ENCODE measurements at places on chromosomes 5 and 9.

DNA sequence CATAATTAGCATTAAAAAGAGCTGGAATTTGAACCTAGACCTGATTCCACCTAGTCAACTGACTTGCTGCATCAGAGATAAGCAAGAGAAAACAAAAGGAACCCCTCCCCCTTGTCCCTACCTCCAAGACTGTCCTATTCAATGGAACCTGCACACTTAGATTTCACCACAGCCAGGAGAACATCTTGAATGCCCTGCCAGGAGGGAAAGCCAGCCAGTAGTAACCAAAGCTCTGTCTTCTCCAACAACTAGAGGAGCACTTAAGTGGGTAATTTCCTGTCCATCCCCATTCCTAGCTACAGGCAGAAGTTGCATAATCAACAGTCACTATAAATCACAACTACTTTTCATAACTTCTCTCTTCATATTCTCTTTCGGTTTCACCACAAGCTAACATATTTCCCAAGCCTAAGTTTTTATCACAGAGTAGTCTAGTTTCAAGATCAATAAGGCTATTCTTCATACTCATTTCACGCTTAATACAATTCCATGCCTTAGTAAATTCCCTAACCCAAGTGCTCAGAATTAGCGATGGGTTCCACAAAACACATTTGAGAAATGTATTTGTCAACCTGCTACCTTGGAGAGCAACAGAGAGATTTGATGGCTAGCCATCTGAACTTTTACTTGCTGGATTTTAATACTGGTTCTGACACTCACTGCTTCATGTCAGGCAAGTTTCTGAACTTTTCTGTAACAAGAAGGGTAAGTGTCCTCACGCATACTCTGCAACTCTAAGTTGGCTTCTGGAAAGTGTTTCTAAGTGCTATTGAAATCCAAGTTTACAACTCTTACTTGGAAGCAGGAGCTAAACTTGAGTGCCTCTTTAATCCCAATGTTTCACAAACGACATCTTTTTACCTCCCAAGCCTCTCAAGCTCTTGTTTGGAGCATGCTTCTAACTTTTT is 2.0 kb downstream of the DENND1A start:
- no peak for DNase-seq

GRCh38 chr5:41526699-41527098 is 16.3 kb upstream of the PLCXD3 start:
- no peak for DNase-seq

DNA sequence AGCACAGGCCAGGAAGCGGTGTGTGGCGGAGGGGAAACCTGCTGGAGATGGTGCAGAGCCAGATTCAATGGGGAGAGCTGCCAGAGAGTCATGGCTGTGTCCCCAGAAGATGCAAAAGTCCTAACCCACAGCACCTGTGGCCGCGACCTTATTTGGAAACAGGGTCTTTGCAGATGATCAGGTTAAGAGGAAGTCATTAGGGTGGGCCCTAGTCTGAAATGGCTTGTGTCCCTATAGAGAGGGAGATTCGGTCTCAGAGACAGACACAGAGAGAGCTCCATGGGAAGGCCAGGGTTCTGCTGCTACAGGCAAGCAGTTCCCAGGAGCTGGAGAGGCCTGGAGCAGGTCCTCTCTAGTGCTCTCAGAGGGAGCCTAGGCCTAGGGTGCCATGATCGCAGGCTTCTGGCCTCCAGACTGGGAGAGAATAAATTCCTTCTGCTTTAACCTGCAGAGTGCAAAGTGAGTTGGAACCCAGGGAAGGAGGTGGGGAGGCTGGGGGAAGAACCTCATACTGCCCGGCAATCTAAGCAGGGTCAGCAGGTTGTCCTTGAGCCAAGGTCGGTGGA is 1.9 kb upstream of the LPCAT1 start:
- no peak for DNase-seq

DNA sequence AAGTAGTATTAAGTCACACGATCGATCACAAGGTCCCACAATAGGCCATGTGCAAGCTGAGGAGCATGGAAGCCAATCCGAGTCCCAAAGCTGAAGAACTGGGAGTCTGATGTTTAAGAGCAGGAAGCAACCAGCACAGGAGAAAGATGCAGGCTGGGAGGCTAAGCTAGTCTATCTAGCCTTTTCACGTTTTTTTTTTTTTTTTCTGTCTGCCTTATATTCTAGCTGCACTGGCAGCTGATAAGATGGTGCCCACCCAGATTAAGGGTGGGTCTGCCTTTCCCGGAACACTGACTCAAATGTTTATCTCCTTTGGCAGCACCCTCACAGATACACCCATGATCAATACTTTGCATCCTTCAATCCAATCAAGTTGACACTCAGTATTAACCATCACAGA is 6.5 kb downstream of the PPIP5K2 start:
- DNase-seq = no peak

GRCh38 chr9:134630861-134631260 is 10.7 kb upstream of the COL5A1 start:
- DNase-seq = no peak

DNA sequence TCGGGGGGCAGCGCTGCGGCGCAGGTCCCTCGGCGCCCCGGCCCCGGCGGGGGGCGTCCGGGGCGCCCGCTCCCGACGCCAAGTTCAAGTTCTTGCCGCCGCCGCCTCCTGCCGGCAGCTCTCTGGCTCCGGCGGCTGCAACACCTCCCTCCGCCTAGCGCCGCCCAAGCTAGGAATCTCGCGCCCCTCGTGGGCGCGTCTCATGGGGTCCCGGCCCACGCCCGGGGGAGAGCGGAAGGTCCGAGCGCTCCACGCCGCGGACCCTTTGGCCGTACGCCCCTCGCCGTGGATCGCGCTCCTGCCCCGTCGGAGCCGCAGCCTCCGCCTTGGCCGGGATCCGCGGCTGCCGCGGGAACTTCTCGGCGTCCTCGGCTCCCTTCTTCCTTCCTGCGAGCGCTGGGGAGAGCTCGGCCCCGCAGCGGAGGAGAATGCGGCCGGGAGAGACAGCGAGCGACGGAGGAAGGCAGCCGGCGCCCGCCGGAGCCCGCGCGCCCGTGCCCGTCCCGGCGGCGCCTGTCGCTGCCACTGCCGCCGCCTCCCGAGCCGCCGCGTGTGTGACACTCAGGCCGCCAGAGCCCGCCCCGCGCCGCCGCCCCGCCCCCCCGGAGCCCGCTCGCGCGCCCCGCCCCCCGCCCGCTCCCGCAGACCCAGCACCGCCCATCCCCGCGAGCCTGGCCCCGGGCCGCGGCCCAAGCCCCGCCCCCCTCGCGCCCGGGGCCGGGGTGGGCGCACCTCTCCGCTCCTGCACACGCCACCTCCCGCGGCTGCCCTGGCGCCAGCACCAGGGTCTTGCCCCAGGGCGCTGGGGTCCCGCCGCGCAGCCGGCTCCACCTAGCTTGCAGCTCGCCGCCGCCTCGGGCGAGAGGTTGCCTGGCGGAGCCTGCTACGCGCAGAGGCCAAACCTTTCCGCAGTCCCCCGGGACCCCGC is at the start of gene SHB:
SHB (minus strand) TSS at position 527 of the 928 bp plus-strand sequence. CDS start 582 bp downstream, outside the sequence.
- DNase-seq = no peak

GRCh38 chr5:105197531-105197930 is 1634.9 kb upstream of the NUDT12 start:
- DNase-seq = no peak

DNA sequence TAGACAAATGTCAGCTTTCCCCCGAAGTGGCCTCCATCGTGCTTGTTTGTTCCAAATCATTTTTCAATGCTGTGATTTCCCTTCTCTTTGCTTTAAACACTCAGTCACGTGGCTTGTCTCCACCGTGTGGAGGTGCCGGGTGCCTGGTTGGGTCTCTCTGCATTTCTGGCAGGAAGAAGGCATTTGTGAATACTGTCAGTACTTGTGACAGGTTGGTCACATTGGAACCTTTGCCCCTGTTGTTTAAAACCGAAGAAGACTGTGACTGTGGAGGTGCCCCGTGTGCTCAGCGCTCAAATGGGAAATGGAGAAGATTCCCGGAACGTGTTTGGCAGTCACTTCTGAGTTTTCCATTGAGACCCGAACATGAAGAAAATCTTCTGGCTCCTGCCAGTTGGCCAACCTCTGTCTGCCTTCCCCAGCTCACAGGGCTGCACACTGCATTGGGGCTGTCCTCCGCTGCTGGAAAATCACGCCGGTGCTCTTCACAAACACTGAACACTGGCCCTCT is 74.6 kb downstream of the LMNB1 start:
- no peak for DNase-seq

GRCh38 chr5:162837155-162837554 is 600.2 kb upstream of the CCNG1 start:
- DNase-seq = no peak

- no peak for DNase-seq
Measured at GRCh38 chr5:168746893-168747640, 167.9 kb upstream of the PANK3 start.

DNA sequence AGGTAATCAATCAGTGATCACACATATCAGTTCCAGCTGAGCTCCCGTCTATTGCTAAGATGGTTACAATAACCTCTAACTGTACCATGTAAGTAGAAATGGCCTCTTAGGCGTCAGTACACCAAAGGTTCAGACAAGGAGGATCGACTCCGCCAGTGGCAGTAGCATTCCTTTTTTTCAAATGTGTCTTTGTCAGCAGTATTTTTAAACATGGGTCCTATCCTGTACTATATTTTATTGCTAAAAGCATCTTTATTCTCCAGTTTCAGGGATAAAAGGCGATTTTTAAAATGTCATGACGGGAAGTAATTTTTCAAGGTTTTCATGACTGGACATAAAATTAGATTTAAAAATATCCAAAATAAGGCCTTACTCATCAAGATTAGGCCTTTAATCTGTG is 64.8 kb upstream of the TBCA start:
- no peak for DNase-seq

- no peak for DNase-seq
Measured at GRCh38 chr9:120936764-120937122, 10.1 kb upstream of the TRAF1 start.

DNA sequence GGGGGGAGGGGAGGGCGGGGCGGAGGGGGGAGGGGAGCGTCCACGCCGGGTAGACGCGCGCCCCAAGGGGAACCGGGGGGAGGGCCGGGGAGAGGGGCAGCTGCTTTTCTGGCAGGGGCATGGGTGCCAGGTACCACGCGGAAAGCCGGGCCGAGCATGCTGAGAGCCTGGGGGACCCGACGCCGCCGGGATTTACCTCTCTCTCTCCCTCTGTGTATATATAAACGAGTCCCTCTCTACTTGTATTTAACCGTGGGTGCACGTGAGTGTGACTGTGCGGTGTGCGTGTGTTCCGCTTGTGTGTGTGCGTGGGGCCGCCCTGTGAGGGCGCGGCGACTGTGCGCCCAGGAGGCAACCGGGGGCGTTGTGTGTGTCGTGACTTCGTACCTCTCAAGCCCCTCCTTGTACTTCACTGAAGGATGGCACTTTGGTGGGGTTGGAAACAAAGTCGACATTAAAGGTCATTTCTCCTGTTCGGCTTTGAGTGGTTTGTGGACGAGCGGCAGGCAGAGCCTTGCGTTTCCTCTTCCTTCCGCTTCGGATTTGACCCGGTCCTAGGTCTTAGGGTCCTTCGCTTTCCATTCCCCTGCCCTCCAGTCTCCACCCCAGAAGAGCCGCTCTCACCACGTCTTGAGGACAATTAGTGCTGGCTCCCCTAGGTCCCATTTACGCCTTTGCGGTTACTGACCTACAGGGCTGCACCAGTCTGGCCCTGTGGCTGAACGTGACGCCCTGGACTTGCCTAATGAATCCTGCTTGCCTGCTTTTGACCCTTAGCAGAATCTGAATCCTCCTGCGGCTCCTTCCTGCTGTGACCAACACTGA is 36.2 kb upstream of the TTC1 start:
- DNase-seq = no peak

GRCh38 chr9:129567842-129568559 is 52.9 kb downstream of the C9orf50 start:
- no peak for DNase-seq

DNA sequence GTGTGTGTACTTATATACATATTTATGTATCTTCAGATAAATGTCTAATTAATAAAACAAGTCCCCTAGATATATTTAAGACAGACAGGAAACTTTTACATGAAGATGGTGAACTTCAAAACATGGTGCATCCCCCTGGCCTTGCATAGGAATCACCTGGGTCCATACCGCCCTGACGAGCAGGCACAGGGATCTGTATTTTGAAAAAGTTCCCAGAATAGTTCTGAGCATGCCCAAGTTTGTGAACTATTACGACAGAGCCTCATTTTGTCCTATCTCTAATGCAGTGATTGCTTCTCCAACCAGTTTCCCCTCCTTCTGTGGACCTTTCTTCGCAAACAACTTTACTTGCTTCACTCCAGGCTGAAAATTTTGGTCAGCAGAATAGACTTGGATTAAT is 98.1 kb downstream of the APBA1 start:
- no peak for DNase-seq

- no peak for DNase-seq
Measured at GRCh38 chr9:127976498-127976897, 4.3 kb downstream of the EEIG1 start.

GRCh38 chr5:90356622-90357021 is 52.9 kb downstream of the CETN3 start:
- no peak for DNase-seq

DNA sequence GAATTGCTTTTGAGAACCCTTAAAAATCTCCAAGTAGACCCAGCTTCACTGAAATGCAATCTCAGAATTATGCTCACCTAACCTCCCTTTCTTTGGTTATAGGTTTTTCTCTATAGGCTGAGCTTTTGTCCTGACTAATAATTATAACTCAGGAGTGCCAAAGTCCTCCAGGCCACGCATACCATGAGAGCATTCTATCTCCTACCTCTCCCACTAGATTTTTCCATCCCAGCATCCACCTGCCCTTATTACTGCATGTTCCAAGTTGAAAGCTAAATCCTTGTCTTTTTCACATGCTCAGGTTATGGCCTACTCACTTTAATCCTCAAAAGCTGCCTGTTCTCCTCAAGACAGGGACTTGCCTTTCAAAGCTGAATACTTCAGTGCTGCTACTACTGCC is 22.1 kb downstream of the ZNF346 start:
- DNase-seq = no peak

- DNase-seq = no peak
Measured at GRCh38 chr9:37575001-37575400, 1.2 kb downstream of the FBXO10 start.

DNA sequence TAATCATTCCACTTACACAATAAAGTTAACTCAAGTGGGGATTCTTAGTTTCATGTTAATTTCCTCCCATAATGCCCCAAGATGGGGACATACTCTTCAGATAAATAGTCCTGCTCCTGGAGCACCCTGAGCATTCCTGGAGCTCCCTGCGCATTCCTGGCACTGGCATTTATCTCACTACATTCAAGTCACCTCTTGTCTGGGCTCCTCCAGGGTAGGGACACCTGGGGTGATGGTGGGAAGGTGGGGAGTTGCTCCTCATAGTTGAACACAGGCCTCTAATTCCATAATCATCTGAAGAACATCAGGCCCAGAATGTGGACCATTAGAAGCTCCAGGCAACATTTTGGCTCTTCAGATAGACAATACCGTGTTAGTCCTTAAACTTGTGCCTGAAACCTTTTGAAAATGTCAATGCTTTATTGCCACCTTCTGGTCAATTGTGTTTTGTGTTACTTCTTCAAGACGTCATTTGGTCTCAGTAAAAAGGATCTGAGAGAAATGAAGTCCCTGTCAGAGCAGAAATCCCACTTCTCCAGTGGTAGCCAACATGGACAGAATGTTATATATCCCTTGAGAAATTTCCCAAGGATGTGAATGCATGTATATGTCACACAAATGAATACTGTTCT is 14.2 kb upstream of the AGGF1 start:
- peak; percentile 25 for DNase-seq

GRCh38 chr5:96312383-96312782 is 120.7 kb downstream of the PCSK1 start:
- no peak for DNase-seq
